ENCODE measurements at places on chromosomes 5 and 9.
A peak's percentile ranks its signal among the peaks of the same experiment; 100 is the strongest.

DNA sequence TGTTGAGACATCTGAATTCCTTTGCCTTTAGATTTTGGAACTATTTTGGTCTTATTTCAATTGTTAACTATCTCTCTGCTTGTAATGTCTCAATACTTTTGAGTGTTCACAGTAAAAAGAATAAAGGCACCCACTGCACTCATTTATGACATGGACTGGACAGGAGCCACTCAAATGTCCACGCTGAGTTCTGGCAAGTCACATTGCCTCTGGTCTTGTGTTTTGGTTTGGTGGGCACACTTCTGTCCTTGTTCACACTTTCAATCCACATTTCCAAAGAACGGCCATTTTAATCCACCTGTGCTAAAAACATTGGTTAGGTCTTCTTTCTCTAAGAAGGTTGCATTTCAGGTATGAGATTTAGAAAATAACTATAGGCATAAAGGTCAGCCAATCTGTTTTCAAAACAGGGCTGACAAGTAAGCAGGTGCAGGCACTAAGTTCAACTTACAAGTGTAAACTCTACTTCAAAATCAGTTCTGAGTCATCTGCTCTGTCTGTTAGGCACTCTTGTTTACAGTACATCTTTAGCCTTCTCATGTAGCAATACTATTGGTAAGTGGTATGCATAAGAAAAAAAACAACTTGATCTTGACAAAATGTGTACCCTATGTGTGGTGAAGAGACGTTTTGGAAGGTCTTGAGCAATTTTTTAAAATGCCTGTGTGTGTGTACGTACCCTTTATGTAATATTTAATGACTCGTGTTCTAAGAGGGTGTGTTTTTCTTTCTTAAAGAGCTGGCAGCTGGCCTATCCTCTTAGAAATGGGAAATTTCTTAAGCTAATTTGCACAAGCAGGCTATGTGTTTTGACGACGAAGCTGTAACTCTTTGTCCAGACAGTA is 31.5 kb upstream of the ZFAND5 start:
- DNase-seq, result peak; percentile 7

GRCh38 chr9:136729144-136729543 is 13.6 kb downstream of the LCN10 start:
- no peak for DNase-seq

GRCh38 chr5:142439207-142439860 is 114.5 kb upstream of the SPRY4 start:
- no peak for DNase-seq

- no peak for DNase-seq
These were observed 120.2 kb downstream of the PDE4D start for GRCh38 chr5:59773294-59773693.

GRCh38 chr5:78830528-78831046 is 154.5 kb downstream of the ARSB start:
- DNase-seq, result no peak

DNA sequence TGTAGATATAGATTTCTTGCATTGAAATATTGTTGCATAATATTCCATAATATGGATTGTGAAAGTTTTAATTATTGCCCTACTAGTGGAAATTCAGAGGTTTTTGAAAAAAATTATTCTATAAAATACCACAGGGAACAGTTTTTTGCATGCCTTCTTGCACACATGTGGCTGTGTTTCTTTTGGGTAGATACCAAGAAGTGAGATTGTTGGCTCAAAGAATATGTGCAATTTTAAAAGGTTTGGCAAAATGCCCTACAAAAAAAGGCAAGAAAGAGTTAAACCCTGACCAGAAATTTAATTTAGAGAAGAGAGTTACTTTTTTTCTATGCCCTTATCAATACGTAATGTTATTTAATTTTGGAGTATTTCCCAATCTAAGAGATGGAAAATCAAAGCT is 270.8 kb upstream of the DAPK1 start:
- no peak for DNase-seq

- no peak for DNase-seq
These were observed 76.1 kb downstream of the MSX2 start for GRCh38 chr5:174800435-174800834.

DNA sequence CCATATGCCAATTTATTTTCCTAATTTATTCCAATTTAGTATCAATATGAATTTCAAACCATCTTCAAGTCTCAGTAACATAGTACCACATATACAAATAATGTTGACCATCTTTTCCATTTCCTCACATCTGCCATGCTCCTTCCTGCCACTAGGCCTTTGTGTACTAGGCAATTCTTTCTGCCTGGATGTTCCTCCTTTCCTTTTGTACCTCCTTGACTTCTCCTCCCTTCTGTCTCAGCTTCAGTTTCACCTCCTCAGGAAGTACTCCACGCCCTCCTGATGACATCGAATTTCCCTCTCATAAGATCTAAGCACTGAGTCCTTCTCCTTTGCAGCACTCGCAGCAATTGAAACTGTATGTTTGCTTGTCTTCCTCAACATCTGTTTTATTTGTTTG is 53.9 kb downstream of the MEF2C start:
- no peak for DNase-seq

GRCh38 chr9:134502809-134503211 is 138.8 kb upstream of the COL5A1 start:
- DNase-seq, result no peak

DNA sequence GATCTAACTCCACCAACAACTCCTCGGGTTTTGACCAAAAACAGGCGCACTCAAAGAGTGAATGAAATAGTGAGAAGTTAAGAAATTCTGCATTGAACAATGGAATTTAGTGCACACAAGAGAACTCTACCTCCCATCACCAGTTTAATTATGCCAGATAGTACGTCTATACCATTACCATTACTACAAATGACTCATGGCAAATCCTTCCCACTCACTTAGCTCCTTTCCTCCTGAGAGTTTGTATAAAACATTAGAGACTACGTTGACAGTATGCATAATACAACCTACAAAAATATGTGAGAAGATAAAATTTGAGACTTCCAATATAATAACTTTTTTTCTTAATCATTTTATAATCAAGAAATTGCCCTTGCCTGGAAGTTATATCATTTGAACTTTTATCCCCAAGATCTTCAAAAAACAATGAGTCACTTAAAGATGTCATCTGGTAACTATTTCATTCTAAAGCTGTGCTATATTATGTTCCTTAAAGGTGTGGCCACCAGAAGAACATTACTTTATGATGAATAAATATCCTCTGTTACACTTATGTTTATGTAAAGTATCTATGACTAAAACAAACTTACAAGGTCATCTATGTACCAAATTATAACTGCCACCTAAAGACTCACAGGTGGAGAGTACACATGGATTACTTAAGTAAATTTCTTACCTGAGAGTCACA is 297.9 kb upstream of the PTGER4 start:
- DNase-seq, result no peak

GRCh38 chr5:81893961-81894360 is 77.9 kb upstream of the ATG10 start:
- no peak for DNase-seq
